ENCODE measurements at places on chromosomes 3 and 15. TPM values are rescaled to one million over a fixed set of nuclear protein-coding genes. Genes with fewer than 3 reads are reported as not detected.

Gene FEZF2
- not detected for total RNA-seq

Gene DUOXA1
- total RNA-seq, result not detected

Gene CLRN1
- not detected for total RNA-seq

Gene FBLN2
- total RNA-seq, result 1.5 TPM

Gene SENP5
- total RNA-seq, result 44.8 TPM

Gene PIK3CB
- 17.3 TPM for total RNA-seq

Gene GOLGA6D
- total RNA-seq, result not detected

Gene GCNT3
- not detected for total RNA-seq

Gene UROC1
- not detected for total RNA-seq

Gene ILDR1
- total RNA-seq, result not detected

Gene TRAT1
- total RNA-seq, result not detected

Gene DUOX2
- not detected for total RNA-seq

Gene NOP10
- 219 TPM for total RNA-seq

Gene CPNE4
- total RNA-seq, result not detected

Gene GRM2
- total RNA-seq, result 0.09 TPM

Gene SSUH2
- under 0.01 TPM for total RNA-seq

Gene CCR3
- not detected for total RNA-seq

Gene VILL
- total RNA-seq, result 6.7 TPM

Gene REC114
- not detected for total RNA-seq

Measured in endothelial cell of coronary artery (primary cell).